ENCODE measurements at places on chromosomes 16 and 17.

- no peak for DNase-seq
These were observed at the start of gene VWA3A for GRCh38 chr16:22092143-22092933. VWA3A (plus strand) TSS chr16:22092541; CDS start chr16:22092638, 97 bp downstream.

- no peak for DNase-seq
These were observed 29.7 kb downstream of the GSE1 start for GRCh38 chr16:85642762-85643358.

DNA sequence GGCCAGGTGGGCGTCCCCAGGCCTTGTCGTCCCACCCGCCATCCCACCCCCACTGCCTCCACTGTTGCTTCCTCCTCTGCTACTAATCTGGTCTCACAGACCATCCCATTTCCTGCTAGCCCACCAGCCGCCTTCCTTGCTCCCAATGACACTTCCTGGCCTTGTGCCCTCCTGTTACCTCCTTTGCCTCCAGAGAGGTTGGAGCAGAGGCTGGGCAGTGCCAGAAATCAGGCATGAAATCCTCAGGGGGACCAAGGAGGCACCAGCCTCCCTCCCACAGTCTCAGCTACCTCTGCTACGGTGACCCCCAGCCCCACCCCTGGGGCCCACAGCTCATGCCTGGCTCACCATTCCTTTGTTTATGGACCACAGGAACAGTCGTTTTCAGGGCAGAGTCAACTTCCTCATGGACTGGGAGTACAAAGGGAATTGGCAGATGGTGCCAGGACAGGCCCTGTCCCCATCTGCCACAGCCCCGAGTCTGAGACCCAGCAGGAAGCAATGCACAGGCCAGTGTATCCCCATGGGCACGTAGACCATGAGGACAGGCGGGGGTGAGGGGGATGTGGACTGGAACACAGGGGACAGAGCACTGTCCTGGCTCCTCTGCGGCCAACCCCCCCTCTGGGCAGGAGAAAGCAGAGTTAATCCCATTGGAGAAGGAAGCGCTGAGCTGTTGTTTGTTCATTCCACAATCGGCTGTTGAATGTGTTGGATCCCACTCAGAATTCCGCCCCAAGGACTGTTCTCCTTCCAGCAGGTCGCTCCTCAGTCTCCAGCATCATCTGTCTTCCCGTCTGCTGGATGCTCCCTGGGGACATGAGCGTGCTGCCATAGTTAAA is 2.2 kb upstream of the CDH5 start:
- no peak for DNase-seq

GRCh38 chr17:64340557-64340956 is 50.1 kb downstream of the PECAM1 start:
- peak; percentile 69 for DNase-seq

- DNase-seq, result no peak
These were observed 50.2 kb downstream of the PIGL start for GRCh38 chr17:16267174-16267573.

DNA sequence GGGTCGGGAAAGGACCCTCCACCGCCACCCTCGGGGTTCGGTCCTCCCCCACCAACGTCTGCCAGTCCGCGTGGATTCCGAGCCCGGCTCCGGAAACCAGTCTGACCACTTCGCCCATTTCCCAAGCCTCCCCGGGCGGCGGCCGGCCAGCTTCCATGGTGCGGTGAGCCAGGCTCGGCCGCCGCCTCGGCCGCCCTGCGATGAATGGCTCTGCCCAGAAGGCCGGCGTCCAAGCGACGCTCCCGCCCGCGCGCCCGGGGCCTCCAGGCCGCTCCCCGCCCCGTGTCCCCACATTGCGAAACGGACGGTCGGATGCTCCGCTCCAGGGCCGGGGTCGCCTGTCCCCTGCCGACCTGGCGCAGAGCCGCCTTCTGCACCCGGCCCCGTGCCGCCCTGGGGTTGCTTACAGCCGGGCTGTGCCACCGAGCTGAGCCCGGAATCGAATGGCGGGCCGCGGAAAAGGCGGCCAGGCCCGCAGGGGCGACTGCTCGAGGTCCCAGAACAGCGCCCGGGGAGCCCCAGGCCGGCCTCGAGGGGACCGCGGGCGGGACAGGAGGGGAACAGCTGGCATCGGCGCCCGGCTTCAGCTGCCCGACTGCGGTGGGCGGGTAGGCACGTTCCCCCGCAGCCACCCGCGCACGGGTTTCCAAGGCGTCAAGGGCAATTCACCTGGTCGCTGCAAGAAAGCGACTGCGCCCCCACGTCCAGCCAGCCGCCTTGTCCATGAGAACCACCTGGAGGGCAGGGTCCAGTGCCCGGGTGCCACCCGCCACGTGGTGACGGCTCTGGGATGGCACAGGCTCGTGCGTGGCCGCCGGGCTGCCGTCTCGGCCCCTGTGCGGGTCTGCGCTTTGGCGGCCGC is 18.3 kb upstream of the CBX8 start:
- no peak for DNase-seq

GRCh38 chr16:90011908-90012501 is 7.3 kb downstream of the DBNDD1 start:
- no peak for DNase-seq

DNA sequence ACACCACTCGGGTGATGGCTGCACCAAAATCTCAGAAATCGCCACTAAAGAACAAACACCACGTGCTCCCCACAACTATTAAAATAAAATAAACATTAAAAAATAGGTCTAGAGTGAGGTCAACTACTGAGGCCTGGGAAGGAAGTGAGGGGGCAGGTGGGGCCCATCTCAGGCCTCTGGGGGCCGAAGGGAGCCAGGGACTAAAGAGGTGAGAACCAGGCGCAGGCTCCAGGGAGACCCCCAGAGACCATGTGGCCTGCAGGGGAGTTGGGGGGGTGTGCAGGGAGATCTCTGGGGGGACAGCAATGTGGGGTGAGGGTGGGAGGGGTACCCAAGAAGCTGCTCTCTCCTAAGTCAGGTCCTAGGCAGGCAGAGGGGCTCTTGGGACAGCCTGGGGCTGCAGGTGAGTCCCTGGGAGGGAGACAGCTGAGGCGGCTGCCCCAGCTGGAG is 111.3 kb upstream of the SMURF2 start:
- DNase-seq, result no peak

GRCh38 chr16:65119901-65120401 is 1.9 kb downstream of the CDH11 start:
- DNase-seq, result no peak

DNA sequence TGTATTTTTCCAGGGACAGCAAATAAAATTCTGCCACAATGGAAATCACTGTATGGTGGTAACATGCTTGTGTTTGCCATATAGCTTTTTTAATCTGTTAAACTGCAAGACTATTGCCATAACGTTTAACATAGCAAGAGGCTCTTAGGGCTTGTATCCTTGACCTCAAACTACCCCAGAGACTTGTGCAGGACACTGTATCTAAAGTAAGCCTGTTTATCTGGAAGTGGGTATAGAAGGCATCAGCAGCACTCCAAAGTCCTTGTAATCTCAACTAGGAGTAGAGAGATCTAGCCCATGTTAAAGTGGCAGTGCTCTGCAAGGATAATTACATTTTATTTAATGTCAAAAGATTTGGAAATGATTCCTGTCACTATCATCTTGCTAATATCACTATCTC is 1424.1 kb downstream of the CDH11 start:
- no peak for DNase-seq

DNA sequence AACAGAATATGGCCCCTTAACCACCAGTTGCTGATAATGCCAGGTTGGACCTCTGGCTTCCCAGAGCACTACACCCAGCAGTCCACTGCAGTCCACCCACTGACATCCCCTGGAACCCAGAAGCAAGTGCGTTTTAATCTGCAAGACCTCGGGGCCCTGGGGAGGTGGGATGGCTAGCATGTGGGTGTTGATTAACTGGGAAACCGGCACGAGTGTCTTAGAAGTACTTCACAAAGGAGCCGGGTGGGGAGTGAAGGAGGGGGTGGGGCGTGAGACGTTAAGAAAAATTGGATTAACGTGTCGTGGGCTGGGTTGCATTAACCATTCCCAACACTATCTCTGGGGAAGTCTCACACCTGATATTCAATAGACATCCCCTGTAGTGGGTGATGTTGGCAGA is 6.1 kb upstream of the HIC1 start:
- DNase-seq, result no peak

GRCh38 chr17:2466931-2467330 is 44.8 kb downstream of the METTL16 start:
- DNase-seq, result no peak

GRCh38 chr16:21197112-21197511 is 14.3 kb downstream of the ZP2 start:
- DNase-seq, result no peak

DNA sequence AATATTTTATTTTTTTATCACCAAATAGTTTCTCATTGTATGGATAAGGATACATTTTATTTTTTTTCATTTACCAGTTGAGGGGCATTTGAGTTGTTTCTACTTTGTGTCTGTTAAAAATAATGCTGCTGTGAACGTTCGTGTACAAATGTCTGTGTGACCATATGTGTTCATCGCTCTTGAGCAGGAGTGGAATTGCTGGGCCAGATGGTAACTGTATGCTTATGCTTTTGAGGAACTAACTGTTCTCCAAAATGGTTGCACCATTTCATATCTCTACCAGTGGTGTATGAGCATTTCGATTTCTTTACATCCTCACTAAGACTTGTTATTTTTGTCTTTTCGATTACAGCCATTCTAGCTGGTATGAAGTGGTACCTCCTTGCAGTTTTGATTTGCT is 212.5 kb upstream of the N4BP1 start:
- no peak for DNase-seq

DNA sequence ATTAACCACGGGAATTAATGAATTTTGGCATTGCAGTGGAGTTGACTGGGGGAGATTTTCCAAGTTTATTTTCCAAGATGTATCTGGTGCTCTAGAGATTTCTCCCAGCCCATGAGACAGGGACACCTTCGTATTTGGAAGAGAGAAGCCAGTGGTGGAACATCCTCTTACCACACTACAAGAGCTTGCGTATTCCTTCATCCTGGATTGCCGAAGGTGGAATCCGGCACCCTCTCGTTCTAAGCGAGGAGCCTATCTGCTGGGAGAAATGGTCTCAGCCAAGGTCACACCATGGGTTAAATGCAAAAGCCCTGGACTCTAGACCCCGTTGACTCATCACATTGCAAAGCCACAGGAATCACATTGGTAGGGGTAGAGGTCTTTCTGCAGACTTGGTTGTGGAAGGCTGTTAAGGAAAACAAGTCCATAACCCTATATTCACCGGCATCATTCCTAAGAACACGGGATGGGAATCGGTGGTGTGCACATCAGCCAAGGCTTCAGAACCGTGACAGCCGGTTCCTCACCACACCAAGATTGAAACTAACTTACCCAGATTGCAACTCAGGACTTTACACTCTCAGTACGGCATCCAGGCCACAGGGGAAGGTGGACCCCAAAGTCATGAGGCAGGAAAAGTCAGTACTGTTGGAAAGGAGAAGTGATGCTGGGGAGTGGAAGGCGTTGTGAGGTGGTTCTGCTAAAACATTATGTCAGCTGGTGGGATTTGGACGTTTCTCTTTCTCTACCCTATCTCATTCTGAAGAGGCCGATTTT is 259.8 kb downstream of the CPPED1 start:
- DNase-seq, result peak; percentile 78

DNA sequence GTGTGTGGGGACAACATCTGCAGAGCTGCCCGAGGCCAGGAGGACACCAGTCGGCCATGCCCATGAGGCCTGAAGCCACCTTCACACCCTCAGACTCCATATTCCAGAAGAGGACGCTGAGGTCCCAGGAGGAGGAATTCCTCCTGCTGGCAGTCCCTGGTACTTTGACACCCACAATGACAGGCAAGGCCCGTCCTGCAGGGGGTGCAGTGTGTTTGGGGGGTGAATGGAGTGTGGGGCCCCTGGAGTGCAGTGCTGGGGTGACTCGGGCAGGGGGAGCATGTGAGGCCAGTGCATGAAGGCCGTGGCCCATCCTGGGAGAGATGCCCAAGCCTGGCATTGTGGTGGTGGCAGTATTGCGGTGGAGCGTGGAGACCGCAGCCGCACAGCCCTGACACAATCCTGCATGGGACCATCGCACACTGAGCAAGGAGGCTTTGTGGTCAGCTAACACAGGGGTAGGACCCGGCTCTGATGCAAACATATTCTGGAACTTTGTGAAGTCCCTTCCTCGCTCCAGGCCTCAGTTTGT is 52.2 kb downstream of the ZDHHC7 start:
- no peak for DNase-seq

GRCh38 chr17:76870377-76870714 is 2.1 kb downstream of the MGAT5B start:
- DNase-seq, result no peak

GRCh38 chr17:50541716-50542688 is 5.0 kb upstream of the SPATA20 start:
- DNase-seq, result peak; percentile 86
